ENCODE measurements at places on chromosomes 12 and 14. TPM values are rescaled to one million over a fixed set of nuclear protein-coding genes. Genes with fewer than 3 reads are reported as not detected.

PNP gene
- total RNA-seq = 81.2 TPM

GRCh38 chr12:104299842-104300481 is 3.6 kb upstream of the EID3 start:
- H3K4me3 ChIP-seq = no peak overlapping the region
- no peak for DNase-seq
- H3K27ac ChIP-seq = no peak overlapping the region
- no peaks in the 10 kb centered on the region for H3K4me1 ChIP-seq

GRCh38 chr12:112214064-112214463 is 88.7 kb downstream of the TRAFD1 start:
- DNase-seq = no peak
- no peaks in the 10 kb centered on the region for H3K27me3 ChIP-seq
- no peaks in the 10 kb centered on the region for H3K36me3 ChIP-seq
- H3K4me3 ChIP-seq = no peak overlapping the region

DNA sequence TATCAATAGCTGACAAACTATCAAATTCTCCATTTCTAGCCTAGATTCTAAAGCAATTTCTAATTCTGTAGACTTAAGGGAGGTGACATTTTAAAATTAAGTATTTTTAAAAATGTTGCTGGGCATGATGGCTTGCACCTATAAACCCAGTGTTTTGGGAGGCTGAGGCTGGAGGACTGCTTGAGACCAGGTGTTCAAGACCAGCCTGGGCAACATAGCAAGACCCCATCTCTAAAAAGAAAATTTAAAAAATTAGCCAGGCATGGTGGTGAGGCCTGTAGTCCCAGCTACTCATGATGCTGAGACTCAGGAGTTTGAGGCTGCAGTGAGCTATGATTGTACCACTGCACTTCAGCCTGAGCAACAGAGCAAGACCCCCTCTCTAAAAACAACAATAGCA is 15.1 kb downstream of the MGST1 start:
- H3K36me3 ChIP-seq = no peaks in the 10 kb centered on the region
- no peaks in the 10 kb centered on the region for H3K27me3 ChIP-seq
- H3K4me1 ChIP-seq = no peaks in the 10 kb centered on the region

GRCh38 chr12:58916161-58916621 is 4.1 kb downstream of the LRIG3 start:
- H3K27me3 ChIP-seq = no peaks in the 10 kb centered on the region
- H3K4me1 ChIP-seq = peaks cover 26% of the 10 kb centered on the region
- peaks cover 3% of the 10 kb centered on the region for H3K36me3 ChIP-seq

DNA sequence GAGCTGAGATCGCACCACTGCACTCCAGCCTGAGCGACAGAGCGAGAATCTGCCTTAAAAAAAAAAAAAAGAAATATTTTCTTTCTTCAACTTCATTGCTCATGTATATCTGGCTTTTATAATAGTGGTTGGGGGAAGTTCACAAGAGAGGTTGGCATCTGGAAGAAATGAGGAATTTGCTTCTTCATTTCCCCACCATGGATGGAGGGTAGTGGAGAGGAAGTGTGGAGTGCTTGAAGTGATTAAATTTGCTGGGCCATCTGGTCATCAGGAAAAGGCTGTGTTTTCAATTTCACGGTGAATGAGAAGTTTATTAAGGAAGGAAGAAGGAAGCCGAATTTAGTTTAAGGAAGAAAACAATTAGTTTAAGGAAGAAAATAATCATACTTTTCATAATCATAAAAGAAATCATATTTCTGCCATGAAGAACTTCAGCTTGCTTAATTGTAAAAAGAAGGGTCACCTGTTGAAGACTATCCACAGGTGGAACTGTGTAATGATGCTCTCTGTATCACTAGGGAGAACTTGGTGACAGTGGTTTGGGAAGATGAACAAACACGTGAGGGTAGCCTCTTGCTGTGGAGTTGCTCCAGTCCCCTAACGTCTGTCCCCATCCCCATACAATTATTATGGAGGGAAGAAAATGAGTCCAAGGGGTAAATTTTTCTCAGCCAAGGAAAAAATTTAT is 197.3 kb upstream of the ARHGAP5 start:
- H3K4me1 ChIP-seq = no peaks in the 10 kb centered on the region
- no peaks in the 10 kb centered on the region for H3K27me3 ChIP-seq
- no peak overlapping the region for H3K4me3 ChIP-seq
- no peak for DNase-seq

DNA sequence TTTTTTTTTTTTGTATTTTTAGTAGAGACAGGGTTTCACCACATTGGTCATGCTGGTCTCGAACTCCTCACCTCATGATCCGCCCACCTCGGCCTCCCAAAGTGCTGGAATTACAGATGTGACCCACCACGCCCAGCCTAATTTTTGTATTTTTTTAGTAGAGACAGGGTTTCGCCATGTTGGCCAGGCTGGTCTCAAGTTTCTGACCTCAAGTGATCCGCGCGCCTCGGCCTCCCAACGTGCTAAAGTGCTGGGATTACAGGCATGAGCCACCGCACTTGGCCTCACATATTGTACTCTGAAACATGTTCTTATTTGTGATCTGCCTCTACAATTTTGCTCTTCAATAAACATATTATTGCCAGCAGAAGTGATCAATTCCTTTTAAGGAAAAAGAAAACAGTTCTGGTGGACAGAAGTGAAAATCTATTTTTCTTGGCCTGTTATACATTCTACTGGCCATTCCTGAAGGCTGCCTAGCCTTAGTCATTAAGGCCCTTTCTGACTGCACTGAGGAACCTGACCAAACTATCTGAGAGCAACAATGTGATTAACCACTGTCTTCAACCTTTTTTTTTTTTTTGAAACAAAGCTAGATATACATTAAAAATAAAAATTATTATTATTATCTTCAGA is 36.1 kb downstream of the SNX6 start:
- no peaks in the 10 kb centered on the region for H3K27me3 ChIP-seq
- DNase-seq = no peak
- no peaks in the 10 kb centered on the region for H3K36me3 ChIP-seq

DNA sequence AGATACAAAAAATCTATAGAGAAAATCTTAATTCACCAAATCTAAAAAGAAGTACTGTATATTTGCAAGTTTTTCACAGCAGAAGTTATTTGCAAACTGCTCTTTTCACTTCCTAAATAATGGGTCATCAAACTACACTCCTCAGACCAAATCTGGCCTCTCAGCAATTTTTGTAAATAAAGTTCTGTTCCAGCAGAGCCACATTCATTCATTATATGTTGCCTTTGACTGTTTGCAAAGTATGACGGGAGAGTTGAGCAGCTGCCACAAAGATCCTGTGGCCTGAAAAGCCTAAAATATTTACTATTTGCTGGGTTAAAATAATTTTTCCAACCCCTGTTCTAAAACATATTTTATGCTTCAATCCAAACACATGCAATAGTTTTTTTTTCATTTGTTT is 1222.3 kb upstream of the SEL1L start:
- no peaks in the 10 kb centered on the region for H3K27me3 ChIP-seq
- no peaks in the 10 kb centered on the region for H3K4me1 ChIP-seq
- H3K27ac ChIP-seq = no peak overlapping the region
- no peaks in the 10 kb centered on the region for H3K36me3 ChIP-seq
- H3K4me3 ChIP-seq = no peak overlapping the region

B4GALNT1 gene
- total RNA-seq = 0.97 TPM

GRCh38 chr14:64201921-64202545 is 92.1 kb downstream of the ESR2 start:
- DNase-seq = no peak
- no peak overlapping the region for H3K27ac ChIP-seq
- no peaks in the 10 kb centered on the region for H3K36me3 ChIP-seq
- peaks cover 21% of the 10 kb centered on the region for H3K4me1 ChIP-seq
- H3K4me3 ChIP-seq = no peak overlapping the region

AQP5 gene
- 1.2 TPM for total RNA-seq

- H3K27ac ChIP-seq = no peak overlapping the region
- H3K36me3 ChIP-seq = no peaks in the 10 kb centered on the region
- DNase-seq = no peak
- H3K4me1 ChIP-seq = peaks cover 9% of the 10 kb centered on the region
Observed at GRCh38 chr12:76554405-76555230, 5.0 kb downstream of the OSBPL8 start.

GRCh38 chr12:112988224-112988623 is 9.9 kb downstream of the OAS2 start:
- no peak for DNase-seq
- no peak overlapping the region for H3K27ac ChIP-seq
- no peaks in the 10 kb centered on the region for H3K4me1 ChIP-seq
- H3K27me3 ChIP-seq = peaks cover 4% of the 10 kb centered on the region
- no peaks in the 10 kb centered on the region for H3K36me3 ChIP-seq

EIF2S3B gene
- total RNA-seq = 1.3 TPM

DNA sequence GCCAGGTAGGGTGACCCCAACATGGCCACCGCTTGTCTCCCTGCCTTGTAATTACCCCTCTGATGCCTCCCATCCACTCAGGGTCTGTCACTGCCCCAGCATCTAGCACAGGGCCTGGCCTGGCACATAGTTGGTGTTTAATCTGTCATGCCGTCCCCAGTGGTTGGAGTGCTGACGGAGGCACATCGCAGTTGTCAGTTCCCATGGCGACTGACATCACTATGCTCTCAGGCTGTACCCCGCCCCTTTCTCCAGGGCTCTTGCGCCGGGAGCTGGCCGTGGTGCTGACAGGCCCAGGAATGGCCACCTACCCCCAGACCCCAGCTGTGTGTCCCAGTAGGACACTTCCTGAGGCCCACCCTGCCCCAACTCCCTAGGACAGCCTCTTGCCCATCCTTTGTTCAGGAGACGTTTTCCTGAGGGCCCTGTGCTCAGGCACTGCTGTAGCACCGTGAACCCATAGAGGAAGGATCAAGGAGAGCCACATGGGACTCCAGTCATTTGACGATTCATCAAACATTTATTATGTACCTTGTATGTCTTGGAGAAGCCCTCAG is 23.0 kb downstream of the FAM222A start:
- DNase-seq = peak; percentile 87
- peaks cover 37% of the 10 kb centered on the region for H3K4me1 ChIP-seq
- H3K27me3 ChIP-seq = no peaks in the 10 kb centered on the region
- H3K4me3 ChIP-seq = no peak overlapping the region
- no peak overlapping the region for H3K27ac ChIP-seq

- H3K4me3 ChIP-seq = no peak overlapping the region
- no peaks in the 10 kb centered on the region for H3K4me1 ChIP-seq
- no peak for DNase-seq
Observed at GRCh38 chr12:98232753-98233390, 282.5 kb upstream of the TMPO start.

DNA sequence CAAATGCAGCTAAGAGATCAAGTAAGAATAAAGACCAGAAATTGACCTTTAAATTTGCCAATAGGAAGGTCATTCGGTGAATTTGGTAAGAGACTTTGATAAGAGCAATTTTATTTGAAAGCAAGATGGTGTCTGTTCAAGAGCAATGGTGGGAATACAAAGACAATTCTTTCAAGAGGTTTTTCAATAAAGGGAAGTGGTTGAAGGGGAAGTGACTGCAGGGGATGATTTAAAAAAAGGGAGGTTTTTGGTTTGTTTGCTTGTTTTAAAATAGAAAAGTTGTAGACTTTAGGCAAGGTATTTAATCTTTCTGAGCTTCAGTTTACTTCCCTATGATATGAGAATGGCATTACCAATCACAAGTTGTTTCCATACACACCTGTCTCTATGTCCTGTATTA is 4.3 kb upstream of the APPL2 start:
- H3K4me3 ChIP-seq = no peak overlapping the region
- H3K4me1 ChIP-seq = peaks cover 5% of the 10 kb centered on the region
- H3K36me3 ChIP-seq = no peaks in the 10 kb centered on the region
- no peak for DNase-seq
- no peak overlapping the region for H3K27ac ChIP-seq
- no peaks in the 10 kb centered on the region for H3K27me3 ChIP-seq

SMIM41 gene
- not detected for total RNA-seq

DNA sequence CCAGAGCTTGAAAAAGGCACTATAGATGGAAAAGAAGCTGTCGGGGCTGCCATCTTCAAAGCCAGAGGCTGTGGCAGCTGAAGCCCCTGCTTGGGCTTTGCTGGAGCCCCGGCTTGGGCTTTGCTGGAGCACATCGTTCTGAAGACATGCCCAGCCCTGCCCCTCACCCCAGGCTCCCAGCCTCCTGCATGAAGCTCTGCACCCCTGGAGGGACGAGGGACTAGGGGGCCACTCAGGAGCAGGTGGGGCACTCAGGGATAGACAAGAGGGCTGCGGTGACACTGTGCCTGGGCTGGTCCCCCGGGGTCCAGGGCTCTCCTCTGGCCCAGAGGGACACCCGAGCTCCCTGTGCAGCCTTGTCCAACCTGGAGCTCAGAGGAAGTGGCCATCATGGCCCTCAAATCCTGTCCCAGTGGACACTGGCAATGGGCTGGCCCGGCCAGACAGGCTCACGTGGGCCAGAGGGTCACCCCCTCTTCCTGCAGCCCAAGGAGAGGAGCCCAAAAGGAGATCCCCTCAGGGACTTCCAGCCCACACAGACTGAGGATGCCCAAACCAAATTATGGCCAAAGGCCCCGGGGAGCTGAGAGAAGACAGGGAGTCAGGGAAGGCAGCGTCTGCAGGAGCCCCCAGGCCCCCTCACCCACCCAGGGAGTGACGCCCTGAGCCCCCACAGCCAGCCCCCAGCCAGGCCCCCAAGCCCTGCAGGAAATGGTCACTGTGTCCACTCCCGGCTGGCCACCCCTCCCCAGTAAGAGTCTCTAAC is 23.1 kb upstream of the C14orf180 start:
- H3K27ac ChIP-seq = no peak overlapping the region
- no peaks in the 10 kb centered on the region for H3K36me3 ChIP-seq
- H3K4me1 ChIP-seq = peaks cover 13% of the 10 kb centered on the region
- H3K4me3 ChIP-seq = no peak overlapping the region

DNA sequence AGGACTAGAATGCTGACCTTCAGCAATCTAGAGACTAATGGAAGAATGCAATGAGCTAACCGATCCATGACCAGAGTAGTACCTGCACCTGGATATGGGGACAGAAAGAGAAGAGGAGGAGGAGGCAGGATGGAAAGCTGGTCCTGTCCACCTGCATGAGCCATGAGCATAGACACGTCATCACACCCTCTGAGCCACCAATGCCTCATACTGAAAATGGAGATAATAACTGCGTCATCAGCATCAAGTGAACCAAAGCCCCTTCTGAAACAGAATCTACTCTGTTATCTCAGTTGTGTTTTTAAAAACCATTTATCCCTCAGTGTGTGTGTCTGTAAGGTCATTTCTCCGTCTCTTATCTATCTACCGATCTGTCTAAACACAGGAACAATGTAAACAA is 327.0 kb downstream of the BCL11B start:
- no peak overlapping the region for H3K27ac ChIP-seq
- peaks cover 12% of the 10 kb centered on the region for H3K4me1 ChIP-seq
- no peaks in the 10 kb centered on the region for H3K27me3 ChIP-seq
- H3K4me3 ChIP-seq = no peak overlapping the region
- DNase-seq = no peak

IGFBP6 gene
- total RNA-seq = 25.1 TPM

ABCC9 gene
- 10.0 TPM for total RNA-seq

GRCh38 chr12:103801709-103802585 is 39.1 kb downstream of the NT5DC3 start:
- H3K27ac ChIP-seq = no peak overlapping the region
- H3K36me3 ChIP-seq = no peaks in the 10 kb centered on the region
- DNase-seq = no peak
- peaks cover 35% of the 10 kb centered on the region for H3K4me1 ChIP-seq

ADAM21 gene
- total RNA-seq = 0.43 TPM
